ENCODE measurements at places on chromosomes 6 and 20.

GRCh38 chr6:139539852-139540251 lies 165.4 kb upstream of the CITED2 start:
- DNase-seq, result no peak

DNA sequence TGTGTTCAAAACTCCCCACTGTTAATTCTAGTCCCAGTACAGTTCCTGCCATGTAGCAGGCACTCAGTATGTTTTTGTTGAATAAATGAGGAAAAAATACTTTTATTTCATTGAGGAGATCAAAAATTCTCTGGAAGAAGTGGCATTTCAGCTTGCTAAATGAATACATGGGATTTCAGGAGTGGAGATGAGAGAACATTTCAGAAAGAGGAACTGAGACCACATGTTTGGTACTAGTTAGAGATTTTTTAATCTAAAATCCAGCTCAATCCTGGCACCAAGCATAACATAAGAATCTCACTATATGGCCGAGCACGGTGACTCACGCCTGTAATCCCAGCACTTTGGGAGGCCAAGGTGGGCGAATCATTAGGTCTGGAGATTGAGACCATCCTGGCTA lies 75.4 kb downstream of the BTBD9 start:
- DNase-seq, result no peak

- no peak for DNase-seq
These were observed 30.4 kb upstream of the FBXO30 start for GRCh38 chr6:145844933-145845540.

GRCh38 chr6:33276581-33276863 lies 401 bp upstream of the B3GALT4 start:
- DNase-seq, result no peak

DNA sequence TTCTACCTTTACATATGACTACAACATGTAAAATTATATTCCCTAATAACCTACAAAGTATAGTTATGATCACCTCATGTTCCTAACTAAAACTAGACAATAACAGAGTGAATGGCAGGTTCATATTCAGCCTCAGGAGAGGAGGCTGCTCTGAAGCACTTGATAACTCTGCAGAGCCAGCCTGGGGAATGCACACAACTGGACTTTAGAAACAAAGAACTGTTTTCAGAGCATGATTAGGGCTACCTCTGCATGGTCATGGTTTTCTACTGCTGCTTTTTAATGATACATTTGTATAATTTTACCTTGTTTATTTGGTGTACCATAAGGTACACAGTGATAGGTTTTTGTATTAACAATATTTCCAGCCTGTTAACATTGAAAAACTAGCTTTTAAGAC lies 50.3 kb downstream of the TRPC4AP start:
- DNase-seq, result no peak

DNA sequence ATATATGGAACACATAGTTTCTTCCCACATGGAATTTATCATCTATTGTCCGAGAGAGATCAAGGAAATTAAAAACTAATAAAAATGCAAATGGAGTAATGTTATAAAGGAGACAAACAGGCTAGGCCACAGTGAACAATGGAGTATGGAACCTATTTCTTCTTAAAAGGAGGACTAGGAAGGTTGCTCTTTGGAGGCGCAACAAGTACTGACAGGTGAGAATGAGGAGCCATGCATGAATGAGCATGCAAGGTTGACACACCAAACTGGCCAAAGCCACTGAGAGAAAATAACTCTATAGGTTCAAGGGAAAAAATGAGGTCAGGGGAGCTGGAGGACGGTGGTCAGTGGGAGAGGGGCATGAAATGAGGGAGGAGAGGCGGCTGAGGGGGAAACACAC lies 40.9 kb downstream of the PSMB1 start:
- no peak for DNase-seq

- DNase-seq, result no peak
These were observed 647.8 kb downstream of the RNF144B start for GRCh38 chr6:19034986-19035385.

DNA sequence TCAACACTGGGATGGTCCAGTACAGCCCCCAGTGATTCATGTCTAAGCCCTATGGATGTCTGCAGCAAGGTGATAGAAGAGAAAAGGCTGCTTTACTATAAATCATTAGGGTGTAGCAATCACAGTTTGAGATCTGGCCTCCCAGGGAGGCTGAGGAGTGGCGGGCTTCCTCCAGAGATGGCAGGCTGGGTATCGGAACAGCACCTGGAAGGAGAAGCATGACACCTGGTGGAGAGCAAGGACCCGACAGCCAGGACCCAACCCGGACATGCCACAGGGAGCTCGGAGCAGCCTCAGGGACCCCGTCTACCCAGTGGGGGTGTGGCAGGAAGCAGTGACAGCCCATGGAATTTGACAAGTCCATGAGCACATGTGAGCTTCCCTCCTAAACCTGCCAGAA lies 114.8 kb upstream of the CD93 start:
- DNase-seq, result no peak

- DNase-seq, result no peak
These were observed 49.1 kb downstream of the NCOA7 start for GRCh38 chr6:125839879-125840278.

DNA sequence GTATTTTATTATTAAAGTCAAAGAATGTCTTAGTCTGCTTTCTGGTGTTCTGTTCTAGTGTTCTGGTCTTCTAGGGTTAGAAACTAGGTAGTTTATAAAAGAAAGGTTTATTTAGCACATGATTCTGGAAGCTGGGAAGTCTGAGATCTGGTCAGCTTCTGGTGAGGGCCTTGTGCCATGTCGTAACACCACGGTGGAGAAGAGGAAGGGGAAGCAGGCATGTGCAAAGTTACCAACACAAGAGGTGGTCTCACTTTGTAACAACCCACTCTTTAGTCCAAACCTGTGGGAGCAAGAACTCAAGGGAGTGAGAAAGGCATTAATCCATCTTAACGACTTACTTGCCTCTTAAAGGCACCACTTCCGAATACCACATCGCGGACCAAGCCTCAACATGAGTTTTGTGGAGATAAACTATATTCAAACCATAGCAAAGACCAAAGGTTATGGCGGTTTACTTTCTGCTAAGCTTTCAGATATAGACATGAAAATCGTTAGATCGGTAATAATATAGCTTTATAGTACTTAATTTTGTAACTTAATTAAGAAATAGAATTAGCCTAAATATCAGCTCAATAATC lies 99.4 kb downstream of the NCOA3 start:
- DNase-seq, result no peak

DNA sequence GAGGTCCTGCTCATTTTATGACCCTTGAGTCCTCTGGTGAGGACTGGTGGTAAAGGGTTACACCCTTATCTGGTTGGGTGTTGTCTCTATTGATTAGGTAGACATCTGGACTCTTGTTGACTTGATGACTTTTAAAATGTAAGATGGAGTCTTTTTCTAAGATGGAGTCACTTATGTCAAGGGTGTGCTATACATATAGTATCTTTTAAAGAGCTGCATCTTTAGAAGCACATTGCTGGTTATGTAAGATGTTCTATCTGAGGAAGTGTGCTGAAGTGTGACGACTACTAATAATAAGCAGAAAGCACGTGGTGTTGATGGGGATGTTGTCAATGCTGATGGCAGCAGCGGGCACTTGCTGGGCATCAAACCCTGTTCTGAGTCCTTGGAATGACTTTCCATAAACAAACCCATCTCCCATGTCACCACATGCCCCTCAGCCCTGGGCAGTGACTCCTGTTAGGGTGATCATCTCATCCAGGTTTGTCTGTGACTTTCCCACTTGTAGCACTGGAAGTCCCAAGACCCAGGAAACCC lies 229.6 kb downstream of the EYA2 start:
- no peak for DNase-seq

GRCh38 chr20:47343007-47343472 lies 13.5 kb downstream of the ZMYND8 start:
- DNase-seq, result no peak

- no peak for DNase-seq
These were observed 39.3 kb downstream of the GTF2H5 start for GRCh38 chr6:158207422-158207788.

GRCh38 chr6:156102129-156102528 lies 646.5 kb upstream of the NOX3 start:
- DNase-seq, result no peak

- no peak for DNase-seq
These were observed 10.5 kb upstream of the ZNF334 start for GRCh38 chr20:46523696-46524328.
